NCI-H2081 treated with DMSO at 0.1 percent for 48 hours (cell line): ENCODE measurements at places on chromosomes 2 and 18.

GRCh38 chr2:152251211-152251610 is 75.6 kb upstream of the STAM2 start:
- DNase-seq, result no peak

DNA sequence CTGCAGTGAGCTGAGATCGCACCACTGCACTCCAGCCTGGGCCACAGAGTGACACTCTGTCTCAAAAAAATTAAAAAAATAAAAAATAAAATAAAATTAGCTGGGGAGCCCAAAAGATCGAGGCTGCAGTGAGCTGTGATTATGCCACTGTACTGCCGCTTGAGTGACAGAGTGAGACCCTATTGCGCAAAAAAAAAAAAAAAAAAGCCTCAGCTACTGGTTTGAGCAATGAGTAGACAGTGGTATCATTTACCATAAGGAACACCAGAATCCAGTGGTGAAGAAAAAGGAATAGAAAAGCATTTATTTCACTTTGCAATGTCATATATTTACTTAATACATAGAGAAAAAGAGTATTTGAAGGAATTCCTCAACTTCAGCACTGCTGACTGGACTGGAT is 3.0 kb downstream of the SAP130 start:
- DNase-seq, result no peak

GRCh38 chr2:173998386-173998785 is 33.2 kb upstream of the SP3 start:
- DNase-seq, result no peak

DNA sequence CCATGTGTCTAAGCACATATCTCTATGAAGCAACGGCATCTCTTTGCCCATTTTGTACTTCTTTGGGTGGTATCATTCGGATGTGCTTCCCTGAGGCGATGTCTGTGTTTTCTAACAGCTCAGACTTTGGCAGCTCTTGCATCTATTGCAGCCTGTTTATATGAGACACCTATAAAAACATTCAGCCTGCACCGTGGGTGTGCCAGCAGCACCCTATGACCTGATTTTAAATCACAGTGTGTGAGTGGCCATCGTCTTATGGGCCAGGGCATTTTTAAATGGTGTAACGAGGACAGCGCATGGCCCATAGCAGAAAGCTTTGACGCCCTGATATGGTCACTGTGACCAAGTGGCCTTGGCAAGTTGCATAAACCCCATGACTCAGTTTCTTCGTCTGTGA is 12.9 kb downstream of the NPAS2 start:
- DNase-seq, result no peak

DNA sequence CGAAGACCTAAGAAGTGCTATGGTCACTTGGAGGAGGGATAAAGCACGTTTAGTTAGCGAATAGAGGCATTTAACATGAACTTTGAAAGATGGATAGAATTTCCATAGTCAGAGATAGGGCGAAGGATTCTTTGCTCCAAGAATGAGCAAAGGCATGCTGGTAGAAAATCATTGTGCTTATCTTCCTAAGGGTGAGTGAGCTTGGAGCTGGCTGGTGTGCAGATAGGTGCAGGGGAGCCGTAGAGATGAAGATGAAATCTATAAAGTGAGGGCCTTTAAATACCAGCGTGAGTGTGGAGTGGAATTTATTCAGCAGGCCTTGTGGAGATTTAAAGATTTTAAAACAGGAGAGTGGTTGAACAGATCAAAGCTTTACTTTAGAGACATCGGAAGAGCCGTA is 1.6 kb downstream of the HRH4 start:
- DNase-seq, result no peak

DNA sequence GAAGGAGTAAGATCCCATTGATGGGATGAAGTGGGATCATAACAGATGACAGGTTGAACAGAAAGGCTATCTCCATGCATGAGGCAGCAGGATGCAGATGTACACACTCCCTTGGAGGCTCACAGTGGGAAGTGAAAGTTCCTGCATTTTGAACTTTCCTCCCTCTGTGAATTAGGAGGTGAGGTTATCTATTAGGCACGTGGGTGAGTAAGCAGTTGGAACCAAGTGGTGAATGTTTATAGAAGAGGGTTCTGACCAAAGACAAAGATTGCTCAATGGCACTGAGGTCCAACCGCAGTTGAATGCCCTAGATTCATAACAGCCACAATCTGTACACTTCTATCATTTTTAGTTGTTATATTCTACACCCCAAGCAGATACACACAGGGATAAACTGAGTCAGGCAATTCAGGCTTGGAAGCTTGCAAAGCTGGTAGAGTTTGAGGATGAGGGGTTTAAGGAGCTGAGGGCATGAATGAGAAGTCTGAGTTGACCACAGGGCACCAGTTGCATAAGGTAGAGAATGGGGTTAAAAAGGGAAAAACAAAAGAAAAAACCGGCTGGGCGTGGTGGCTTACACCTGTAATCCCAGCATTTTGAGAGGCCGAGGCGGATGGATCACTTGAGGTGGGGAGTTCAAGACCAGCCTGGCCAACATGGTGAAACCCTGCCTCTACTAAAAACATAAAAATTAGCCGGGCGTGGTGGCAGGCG is 7.1 kb upstream of the KCMF1 start:
- DNase-seq, result no peak

DNA sequence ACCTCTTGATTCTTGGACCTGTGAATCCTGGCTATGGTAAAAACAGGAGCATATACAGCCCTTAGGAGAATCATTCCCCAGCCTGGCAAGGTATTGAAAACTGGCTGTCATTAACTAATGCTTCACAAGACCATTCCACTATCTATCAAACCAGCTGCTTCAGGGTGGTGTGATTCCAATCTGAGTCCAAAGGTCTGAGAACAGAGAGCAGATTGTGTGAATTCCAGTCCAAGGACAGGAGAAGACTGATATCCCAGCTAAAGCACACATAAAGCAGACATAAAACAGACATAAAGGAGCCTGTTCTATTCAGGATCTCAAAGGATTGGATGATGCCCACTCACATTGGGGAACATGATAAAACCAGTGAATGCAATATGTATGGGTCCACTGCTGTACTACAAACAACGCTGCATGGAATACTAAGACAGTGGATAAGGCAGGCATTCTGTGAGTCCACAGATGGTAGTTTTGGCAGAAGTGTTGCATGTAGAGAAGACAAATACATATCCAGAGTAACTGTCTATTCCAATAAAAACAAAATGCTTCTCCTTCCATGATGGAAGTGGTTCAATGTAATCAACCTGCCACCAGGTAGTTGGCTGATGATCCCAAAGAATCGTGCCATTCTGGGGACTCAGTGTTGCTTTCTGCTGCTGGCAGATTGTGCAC is 363.9 kb downstream of the KCNJ3 start:
- no peak for DNase-seq

DNA sequence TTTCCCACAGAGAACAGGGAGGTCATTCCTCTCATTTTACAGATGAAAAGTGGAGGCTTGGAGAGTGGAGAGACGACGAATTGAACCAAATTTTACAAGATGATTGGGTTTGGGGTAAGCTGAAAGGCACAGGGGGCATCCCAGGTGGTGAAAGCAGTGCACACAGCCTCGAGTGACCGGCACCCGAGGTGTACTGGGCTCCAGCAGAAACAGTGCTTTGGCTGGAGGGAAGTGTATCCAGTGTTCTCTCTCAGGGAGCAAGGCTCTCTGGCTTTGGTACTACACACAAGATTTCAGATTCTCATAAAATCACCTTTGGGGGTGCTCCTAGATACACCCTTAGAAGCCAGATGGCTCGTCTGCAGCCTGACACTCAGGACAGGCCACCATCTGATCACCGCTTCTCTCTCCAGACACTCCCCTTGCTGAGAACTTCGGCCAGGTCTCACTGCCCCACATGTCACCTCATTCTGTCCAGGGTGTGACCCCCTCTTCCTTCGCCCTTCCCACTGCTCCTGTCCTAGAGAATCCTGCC is 339.6 kb downstream of the CYRIA start:
- DNase-seq, result no peak

DNA sequence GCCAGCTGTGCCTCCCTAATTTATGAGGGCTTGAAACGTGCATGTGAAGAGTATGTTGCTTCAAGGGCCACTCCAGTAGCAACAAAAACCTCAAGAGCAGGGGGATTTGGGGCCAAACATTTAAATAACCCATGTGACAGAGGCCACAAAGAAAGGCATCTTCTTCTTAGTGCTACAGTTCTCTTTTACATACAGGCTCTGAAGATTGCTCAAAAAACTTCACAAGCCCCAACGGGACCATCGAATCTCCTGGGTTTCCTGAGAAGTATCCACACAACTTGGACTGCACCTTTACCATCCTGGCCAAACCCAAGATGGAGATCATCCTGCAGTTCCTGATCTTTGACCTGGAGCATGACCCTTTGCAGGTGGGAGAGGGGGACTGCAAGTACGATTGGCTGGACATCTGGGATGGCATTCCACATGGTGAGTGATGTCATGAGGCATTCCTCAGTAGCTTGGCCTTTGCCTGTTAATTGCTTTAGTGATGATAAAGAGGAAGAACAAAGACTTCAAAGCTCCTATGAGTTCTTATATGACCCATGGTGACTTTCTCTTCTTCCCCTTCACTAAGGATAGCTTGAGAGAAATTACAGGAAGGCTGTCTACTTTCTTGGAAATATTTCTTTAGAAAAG is 40.1 kb downstream of the NRP2 start:
- no peak for DNase-seq

- DNase-seq, result no peak
Measured at GRCh38 chr2:193518041-193518817, 1323.5 kb upstream of the TMEFF2 start.

- no peak for DNase-seq
Measured at GRCh38 chr2:174054926-174055325, 89.8 kb upstream of the SP3 start.

- DNase-seq, result no peak
Measured at GRCh38 chr2:196259507-196260481, 88.4 kb upstream of the STK17B start.

GRCh38 chr2:230688490-230688889 is 24.2 kb upstream of the CAB39 start:
- DNase-seq, result no peak

DNA sequence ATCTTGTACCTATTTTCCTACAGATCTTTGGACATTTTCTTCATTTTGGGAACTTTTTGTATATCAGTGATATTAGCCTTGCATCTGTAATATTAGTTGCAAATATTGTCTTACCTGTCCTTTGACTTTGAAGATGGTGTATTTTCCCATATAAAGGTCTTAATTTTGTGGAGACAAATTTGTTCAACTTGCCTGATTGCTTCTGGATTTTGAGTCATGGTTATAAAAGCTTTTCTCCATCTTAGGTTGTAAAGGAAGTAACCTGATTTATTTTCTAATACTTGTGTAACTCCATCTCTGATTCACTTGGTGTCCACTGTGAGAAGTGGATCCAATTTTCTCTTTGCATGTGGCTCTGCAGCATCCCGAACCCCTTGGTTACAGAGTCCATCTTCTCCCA is 97.7 kb upstream of the OTOS start:
- no peak for DNase-seq

- DNase-seq, result no peak
Measured at GRCh38 chr2:108570416-108570815, 36.1 kb downstream of the LIMS1 start.

- DNase-seq, result no peak
Measured at GRCh38 chr2:179302764-179303571, 38.3 kb upstream of the SESTD1 start.
